ENCODE measurements at places on chromosomes 4 and X.

DNA sequence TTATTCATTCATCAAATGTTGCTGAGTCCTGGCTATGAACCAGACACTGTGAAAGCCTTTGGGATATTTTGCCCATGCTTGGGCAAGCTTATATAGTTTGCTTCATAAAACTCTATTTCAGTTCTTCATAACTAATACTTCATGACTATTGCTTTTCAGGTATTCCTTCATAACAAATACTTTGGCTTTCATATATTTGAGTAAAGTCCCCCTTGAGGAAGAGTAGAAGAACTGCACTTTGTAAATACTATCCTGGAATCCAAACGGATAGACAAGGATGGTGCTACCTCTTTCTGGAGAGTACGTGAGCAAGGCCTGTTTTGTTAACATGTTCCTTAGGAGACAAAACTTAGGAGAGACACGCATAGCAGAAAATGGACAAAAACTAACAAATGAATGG lies 1.7 kb upstream of the AFP start:
- peak; percentile 16 for DNase-seq

DNA sequence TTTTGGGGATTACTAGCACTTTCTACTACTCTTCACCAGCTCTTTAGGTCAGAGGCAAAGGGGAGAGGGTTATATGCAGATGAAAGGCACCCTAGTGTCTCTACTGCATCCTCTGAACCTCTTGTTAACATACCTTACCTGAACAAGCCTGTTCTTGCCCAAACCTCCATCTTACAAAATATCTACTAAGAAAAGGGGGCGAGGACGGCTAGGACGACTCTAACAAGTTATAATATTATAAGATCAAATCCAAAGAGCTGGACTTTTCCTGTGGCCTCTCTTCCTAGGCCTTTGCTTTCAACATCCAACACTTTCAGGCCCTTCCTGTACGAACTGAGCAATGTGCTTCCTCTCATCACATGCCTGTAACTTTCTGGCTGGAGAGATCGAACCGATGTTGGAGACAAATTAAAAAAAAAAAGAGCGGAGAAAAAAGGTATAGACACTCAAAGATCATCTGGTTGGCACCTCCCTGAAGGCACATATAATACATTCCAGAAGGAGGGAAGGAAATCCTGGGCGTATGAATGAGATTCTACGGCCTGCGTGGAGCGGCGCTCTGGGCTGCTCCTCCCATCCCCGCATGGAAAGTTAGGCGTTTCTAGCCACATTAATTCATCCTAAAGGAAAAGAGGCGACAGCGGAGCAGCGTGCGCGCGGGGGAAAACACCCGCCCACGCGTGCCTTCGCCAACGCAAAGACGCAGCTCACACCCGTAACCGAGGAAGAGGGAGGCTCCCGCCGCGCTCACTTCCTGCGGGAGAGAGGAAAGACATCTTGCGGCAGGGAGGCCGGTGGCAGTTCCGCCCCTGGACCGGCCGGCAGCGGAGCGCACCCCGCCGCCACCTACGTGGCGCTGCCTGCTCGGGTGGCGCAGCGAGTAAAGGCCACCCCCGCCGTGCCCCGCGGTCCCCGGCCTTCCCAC lies 808 bp downstream of the PRDM5 start:
- peak; percentile 61 for DNase-seq

DNA sequence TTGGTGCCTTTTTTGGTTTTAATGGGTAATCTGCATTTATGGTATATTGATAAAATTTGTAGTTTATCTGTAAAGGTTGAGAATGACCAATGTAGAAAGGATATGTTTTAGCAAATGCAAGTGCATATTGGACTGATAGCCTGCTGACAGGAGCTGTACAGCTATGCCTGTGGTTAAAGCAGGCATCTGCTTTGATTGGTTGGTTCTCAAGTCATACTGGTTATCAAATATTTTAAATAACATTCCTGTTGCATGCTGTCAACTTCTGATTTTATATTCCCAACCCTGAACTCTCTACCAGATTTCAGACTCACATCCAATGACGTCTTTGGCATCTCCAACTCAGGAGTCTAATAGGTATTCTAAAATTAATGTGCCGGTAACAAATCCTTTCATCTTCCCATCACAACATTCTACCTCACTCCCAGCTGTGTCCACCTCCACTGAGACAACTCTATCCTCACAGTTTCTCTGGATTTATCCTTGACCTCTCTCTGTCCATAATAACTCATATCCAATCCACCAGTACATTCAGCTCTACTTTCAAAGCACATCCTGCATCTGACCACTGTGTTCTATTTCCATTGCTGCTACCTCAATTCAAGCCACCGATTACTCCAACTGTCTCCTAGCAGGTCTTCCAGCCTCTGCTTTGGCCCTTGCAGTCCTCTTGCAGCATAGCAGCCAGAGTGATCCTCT lies 125.7 kb downstream of the CAMK2D start:
- DNase-seq: peak; percentile 90

- DNase-seq: peak; percentile 37
Observed at GRCh38 chr4:76449833-76450232, 14.8 kb downstream of the SHROOM3 start.

All from iris pigment epithelial cell (primary cell).